NCI-H774 (cell line): ENCODE measurements at places on chromosomes 12 and 14.

- DNase-seq = no peak
These were observed 33.1 kb downstream of the KCNA5 start for GRCh38 chr12:5076761-5077160.

DNA sequence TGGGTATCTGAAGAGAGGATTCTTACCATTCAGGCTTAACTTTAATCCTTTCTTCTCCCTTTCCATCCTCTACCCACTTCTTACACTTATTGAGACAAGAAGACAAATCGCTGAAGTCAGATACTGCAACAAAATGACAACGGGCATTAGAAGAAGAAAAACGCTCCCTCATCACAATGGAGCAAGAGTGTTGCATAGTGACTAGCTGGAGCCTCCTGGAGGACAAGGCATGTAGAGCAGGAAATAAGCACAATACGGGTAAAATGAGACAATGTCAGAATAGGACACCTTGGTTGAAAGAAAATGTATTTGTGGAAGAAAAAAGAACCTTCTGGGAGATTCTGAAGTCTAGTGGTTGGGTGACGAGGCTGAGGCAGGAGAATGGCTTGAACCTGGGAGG lies 501.0 kb downstream of the RERGL start:
- DNase-seq = no peak

DNA sequence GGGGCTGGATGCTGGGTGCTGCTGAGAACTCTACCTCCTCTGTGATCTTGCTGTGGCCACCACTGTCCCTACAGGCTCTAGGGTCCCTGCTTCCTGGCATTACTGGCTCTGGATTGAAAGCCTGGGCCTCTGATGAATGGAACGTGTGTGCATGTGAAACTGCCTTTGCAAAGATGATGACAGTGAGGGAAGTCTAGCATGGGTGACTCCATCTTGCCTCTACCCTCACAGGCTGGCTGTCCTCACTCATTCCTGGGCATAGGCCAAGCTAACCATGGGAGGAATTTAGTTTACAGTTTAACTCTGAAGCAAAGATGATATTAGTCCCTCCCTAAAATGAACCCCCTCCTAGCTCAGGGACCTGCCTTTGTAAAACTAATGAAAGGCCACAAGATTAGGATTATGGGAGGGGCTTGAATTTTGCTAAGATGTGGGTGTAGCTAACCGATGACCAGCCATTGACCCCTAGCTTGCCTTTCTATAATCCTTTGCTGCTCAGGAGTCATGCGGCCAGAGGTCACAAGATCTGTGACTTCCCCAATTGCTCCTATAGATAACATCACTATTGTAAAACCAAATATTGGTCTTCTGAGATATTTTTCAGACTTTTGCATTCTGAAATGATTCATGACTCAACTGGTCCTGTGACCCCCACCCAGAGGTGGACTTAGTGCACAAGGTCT lies 2.2 kb upstream of the C1S start:
- no peak for DNase-seq

GRCh38 chr12:104551313-104551931 lies 94.7 kb downstream of the CHST11 start:
- no peak for DNase-seq

DNA sequence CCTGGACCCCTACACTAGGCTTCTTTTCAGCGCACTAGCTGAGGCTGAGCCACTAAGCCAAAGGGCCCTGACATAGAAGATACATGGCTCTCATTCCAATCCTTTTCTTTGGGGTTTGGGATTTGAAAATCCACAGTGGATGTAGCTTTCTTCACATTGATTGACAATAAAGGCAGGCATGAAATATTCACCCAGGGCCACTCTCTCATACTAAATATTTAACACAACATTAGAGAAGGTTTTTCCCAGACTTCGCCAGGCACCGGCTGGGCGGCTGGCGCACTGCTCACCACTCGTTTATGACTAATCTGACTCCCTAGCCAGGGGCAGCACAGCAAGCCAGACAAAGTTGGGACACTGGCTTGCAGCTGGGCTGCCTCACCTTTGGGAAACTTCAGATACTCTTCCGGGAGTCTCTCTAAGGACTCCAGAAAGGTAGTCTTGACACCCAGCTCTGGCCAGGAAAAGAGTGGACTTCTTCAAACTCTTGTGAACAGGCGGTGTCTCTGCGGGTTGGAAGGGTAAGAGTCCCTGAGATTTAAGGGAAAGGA lies 699 bp upstream of the HOXC11 start:
- no peak for DNase-seq

DNA sequence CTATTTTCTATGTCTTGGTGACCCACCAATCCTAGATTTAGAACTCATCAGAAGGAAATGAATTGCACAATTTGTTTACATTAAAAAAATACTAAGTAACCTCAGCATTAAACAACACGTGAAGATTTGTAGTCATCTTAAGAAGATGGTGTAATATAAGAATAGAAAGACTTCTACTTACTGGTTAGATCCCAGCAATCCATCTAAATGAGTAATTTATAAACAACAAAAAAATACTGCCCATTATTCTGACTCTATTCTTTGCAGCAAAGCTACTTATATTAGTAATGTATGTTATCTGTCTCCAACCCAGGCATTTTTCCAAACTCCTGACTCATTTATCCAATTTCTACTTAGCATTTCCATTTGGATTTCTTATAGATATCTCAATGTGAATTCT lies 67.8 kb downstream of the CD163L1 start:
- DNase-seq = no peak

DNA sequence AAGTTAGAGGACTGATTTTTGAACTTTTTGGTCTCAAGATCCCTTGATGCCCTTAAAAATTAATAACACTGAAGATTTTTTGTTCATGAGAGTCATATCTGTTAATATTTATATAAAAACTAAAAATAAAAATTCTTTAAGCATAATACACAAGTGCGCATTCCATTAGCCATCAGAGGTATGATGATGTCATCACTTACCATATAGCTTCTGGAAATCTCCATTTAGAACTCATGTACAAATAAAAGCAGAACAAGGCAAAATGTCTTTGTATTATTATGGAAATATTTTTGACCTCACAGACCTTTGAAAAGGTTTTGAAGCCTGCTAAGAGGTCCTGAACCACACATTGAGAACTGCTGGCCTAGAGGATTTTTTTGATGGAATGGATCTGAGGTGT lies 214.4 kb upstream of the GARIN6 start:
- no peak for DNase-seq
